ENCODE measurements at places on chromosomes 12 and 14.

DNA sequence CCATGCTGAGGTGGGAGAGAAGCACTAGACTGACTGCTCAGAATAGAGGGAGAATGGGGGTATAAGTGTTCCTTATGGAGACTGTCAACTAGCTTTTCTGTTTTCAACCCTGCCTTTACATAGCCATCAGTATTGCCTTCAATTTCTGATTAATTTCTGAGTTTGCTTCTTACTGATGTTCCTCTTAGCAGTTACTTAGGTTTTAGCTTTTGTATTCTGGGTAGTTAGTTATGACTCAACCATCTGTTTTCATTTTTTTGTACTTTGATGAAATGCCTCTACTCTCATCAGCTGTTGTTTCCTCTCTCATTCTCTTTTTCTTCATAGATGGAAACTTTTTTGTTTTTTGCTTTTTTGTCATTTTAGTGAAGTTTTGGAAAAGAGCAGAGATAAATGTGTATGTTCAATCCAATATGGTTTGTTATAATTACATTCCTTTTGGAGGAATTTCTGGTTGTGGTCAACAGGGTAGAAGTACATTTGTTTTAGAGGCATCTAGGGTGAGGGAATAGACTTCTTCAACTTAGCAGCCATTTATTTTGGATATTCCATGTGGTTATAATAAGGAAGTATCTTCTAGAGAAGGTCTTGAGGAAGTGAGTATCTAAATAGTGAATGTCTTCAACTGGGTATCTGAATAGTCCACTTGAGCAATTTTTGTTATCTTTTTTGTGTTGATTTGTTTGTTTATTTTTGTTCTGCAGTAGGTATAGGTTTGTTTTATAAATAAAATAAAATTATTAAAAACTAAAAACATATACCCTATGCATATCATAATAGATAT is 29.6 kb downstream of the PMCH start:
- DNase-seq: peak; percentile 25

- no peak for DNase-seq
Observed at GRCh38 chr12:107325075-107325608, 231.8 kb upstream of the CRY1 start.

DNA sequence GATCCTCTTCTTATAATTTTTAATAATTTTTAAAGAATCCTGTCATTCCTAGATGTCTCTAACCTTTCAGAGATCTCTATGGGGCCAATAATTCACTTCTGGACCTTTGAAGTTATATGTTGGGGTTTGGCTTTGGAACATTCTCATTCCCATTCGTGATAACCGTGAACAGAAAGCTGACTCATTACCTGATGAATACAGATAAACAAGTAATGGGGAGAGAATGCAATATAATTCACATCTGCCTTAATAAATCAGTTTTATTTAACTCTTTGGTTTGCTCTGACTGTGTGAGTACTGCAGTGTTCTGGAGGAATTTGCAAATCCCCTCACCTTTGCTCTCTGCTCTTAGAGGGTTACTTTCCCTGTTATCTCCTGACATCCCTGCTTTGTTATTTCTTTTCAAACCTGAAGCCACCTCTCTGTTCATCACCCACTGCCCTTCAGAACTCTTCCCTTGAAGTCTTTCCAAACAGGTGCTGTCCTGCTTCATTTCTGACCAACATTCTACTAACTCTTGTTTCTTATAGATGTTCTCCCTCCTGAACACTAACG is 79.6 kb upstream of the SLC38A2 start:
- DNase-seq: peak; percentile 47

DNA sequence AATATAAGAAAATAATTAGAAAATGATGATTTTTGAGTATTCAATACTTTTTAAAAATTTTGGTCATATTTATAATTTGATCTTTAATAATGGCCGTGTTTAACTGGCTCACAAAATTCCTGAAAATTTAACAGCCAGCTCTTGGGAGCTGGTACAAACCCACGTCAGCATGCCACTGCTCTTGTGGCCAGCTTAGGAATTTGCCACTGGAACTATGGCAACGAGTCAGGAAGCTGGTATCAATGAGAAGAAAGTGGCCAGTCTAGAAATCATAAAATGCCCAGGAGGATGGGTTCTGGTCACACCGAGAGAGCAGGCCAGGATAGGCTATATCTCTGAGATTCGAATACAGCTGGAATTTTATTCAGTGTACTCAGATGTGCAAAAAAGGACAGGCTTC is 72.2 kb upstream of the PLEKHG3 start:
- DNase-seq: peak; percentile 71

GRCh38 chr12:105278043-105278697 is 42.2 kb upstream of the APPL2 start:
- DNase-seq: peak; percentile 56

GRCh38 chr12:84924981-84925380 is 12.4 kb upstream of the SLC6A15 start:
- DNase-seq: no peak

GRCh38 chr12:2648406-2648805 is 146.4 kb upstream of the FKBP4 start:
- DNase-seq: no peak
